Activated CD4-positive, alpha-beta T cell treated with anti-CD3 and anti-CD28 coated beads for 36 hours (primary cell): ENCODE measurements at places on chromosomes 3 and 15.
A peak's percentile ranks its signal among the peaks of the same experiment; 100 is the strongest.

DNA sequence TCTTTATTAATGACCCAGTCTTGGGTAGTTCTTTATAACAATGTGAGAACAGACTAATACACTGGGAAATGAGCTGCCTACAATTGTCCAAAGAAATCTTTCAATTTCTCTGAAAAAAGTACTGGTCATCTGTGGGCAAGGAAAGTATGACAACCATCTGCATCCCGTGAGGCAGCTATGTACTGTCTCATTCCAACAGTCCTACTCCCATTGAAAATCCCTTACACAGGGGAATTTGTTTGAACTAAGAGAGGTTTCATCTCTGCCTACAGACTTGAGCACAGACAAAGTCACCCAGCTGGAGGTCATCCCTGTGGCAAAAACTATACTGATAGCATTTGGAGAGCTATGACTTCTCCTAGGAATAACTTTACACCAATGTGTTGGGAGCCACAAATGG, 27.1 kb downstream of the SHC4 start:
- DNase-seq: no peak

GRCh38 chr3:113270068-113270467, 58.7 kb downstream of the BOC start:
- DNase-seq: no peak

- DNase-seq: no peak
These were observed 53.0 kb downstream of the RLBP1 start for GRCh38 chr15:89168316-89168833.

GRCh38 chr15:44584162-44584749, 47.3 kb downstream of the EIF3J start:
- peak; percentile 81 for DNase-seq

DNA sequence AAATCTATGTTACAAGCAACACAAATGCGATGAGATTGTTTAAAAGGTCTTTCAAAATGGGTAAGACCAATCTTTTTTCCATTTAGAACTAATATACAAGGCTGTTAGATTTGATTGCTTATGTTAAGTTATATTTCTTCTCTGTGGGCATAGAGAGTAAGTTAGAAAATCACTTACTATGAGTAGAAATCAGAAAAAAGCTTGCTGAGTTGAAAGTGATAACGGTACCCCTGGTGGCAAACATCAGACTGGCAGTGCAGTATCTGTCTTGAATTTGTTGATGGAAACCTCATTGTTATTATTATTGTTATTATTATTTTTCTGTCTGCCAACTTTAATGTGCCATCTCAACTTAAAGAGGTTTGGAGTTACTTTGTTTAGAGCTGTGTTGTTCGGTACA, 12.4 kb downstream of the CLDN11 start:
- DNase-seq: no peak

GRCh38 chr3:185631508-185632206, 45.6 kb downstream of the SENP2 start:
- DNase-seq: peak; percentile 16

DNA sequence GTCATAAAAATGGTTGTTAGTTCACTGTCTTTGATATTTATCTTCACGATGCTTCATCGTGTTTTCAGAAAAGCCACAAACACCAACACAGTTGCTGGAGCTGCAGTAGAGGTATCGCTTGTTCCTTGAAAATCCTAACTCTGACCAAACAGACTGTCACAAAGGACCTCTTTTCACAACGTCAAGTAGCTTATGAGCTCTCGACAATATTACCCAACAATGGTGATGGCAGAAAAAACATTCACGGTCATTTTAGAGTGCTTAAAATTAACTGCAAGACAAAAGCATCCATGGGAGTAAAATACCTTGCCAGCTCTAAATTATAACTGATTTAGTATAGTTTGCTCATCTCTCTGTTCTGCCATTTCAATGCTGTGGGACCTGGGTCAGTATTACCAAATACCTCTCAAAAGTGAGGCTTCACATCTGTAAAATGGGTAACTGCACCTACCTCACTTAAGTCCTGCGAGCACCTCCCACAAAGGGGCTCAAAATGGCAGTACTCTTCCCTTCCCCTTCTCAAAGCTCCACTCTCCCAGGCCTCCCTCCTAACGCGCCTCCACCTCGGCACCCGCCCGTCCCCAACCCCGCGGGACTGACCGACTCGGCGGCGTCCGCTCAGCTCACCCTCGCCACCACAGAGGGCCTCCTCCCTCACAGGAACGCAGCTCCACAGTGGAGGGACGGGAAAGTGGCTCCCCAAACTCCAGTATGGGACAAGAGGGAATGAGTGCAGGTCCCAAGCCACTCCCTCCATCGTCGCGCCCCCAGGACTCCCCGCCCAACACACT, 546 bp downstream of the TRIM59 start:
- no peak for DNase-seq

GRCh38 chr15:52683580-52683979, 4.4 kb upstream of the ATOSA start:
- no peak for DNase-seq

DNA sequence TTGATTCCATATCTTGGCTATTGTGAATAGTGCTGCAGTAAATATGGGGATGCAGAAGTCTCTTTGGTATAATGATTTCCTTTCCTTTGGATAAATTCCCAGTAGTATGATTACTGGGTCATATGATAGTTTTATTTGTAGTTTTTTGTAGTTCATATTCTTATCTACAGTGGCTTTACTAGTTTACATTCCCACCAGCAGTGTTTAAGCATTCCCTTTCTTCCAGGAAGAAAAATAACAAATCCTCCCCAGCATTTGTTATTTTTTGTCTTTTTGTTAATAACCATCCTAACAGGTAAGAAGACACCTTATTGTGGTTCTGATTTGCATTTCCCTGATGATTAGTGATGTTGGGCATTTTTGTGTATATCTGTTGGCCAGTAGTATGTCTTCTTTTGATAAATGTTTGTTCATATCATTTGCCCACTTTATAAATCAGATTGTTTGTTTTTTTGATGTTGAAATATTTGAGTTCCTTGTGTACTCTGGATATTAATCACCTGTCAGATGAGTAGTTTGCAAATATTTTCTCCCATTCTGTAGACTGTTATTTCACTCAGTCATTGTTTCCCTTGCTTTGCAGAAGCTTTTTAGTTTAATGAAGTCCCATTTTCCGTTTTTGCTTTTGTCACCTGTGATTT, 163.3 kb upstream of the THRB start:
- no peak for DNase-seq

DNA sequence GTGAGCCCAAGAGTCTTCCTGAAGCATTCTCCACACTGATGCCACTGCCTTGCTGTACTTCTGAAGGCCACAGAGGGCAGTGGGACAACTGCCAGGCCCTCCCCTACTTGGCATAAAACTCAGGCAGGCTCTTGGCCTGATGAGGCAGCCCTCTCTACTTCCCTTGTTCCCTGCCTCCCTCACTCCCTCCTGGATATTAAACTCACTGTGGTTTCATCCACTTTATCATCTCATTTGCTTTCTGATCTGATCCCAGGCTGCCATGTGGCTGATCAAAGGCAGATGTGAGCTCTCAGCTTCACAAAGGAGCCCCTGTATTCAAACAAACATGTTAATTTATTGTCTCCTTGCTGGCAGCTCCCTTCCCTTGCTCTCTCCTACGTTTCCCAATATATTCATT, 533.5 kb downstream of the IGSF11 start:
- no peak for DNase-seq

DNA sequence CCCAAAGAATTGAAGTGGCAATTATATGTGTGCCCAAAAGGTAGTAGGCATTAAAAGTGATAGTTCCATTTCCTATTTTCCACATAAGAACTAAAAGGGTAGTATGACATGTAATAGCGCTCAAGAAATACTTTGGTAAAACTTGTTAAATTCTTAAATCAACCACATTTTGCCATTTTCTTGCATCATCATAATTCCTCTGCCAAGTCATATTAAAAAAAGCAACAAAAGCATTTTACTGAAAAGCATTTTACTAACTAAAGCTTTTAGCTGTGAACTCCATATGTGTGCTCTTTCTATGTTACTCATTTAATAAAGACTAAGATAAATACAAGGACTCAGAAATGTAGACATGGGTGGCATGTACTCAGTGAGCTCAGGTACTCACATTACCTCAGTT, 70.1 kb downstream of the GPR160 start:
- DNase-seq: no peak

DNA sequence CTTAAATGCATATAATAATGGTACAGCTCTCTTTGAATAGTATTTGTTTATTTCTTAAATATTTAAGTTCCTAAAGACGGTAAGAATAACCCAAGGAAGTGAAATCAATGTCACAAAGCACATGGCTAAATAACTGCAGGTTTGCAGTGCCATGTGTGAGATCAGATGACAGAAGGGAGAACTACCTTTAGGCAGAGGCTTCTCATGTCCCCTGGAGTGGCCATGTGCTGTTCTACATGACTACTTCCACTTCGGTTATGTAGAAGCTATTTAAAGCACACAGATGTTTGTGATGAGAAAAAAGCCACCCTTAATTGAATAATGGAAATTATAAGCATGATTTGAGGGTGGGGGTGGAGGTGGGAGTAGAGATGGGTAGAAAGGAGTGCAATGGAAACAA, 109.1 kb downstream of the UBE3A start:
- DNase-seq: no peak

GRCh38 chr15:85178308-85178707, 196.7 kb downstream of the PDE8A start:
- DNase-seq: no peak

- no peak for DNase-seq
These were observed 351.4 kb downstream of the CNTN3 start for GRCh38 chr3:74263031-74263430.

DNA sequence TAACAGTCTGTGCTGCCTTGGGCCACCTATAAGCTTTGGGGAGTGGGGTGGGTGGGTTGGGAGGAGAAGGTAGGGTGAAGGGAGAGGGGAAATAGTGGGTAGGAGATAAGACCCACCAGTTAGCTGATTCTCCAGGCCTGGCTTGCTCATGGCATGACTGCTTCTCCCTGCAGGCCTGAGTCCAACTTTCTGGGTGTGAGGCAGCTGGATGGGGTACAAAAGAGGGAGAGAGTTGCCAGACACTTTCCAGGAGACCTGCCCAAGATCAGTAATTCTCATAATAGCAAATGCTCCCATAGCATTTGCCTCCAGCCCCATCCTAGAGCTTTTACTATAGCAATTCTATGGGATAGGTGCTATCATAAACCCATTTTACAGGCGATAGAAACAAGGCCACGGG, 7.7 kb downstream of the CGNL1 start:
- no peak for DNase-seq

- no peak for DNase-seq
These were observed 155.9 kb upstream of the BCL6 start for GRCh38 chr3:187900993-187901755.

DNA sequence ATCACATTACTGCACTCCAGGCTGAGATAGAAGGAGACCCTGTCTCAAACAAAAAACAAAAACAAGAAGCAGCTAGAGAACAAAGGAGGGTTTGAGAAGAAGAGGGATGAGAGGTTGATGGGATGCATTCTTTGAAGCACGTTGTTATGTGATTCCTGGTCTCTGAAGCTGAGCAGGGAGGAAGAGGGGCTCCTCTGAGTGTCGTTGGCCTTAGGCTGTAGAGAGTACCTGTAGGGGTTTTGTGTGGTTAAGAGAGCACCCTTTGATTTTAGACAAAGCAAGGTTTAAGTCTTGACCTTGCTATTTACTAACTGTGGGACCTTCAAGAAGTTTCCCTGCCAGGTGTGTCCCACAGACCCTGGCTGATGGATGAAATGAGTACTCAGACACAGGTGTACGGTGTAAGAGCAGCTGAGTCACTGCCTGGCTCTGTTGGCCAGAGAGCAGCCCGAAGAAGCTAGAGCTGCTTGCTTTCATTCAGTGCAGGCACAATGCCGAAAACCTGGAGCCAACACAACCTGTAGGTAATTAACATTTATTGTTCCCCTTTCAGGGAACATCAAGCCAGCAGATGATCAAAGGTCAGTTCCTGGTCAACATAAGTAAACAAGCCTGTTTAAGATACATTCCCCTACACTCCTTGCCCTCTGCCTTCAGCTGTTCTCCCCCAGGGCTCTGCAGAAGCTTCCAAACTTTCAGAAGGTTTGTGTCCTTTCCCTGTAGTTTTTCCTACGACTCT, 67.2 kb downstream of the LRRK1 start:
- no peak for DNase-seq

DNA sequence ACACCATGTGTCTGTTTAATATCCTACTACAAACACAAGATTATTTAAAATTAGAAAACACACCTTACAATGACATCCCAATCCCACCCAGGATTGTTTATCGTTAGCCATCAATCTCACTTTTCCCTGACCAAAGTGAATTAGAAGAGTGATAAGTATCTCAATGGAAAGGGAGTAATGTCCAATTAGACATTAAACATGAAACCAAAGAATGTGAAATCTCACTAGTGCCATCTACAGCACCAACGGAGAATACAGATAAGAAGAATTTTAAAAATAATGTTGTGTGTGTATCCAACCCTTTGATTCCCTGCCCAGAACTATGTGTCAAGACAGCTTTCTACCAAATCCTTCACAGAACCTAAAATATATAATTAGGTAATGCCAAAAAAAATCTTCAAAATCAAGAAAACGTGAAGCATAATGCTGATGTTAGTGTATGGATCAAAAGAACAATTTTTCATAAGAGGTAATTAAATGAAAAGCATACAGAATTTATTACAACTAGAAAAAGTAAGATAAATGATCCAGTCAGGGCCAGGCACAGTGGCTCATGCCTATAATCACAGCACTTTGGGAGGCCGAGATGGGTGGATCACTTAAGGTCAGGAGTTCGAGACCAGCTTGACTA, 64.2 kb downstream of the SCAPER start:
- DNase-seq: no peak

GRCh38 chr15:97692301-97693015, 268.0 kb upstream of the ARRDC4 start:
- DNase-seq: no peak

GRCh38 chr3:186220365-186220764, 111.5 kb upstream of the ETV5 start:
- DNase-seq: peak; percentile 50

DNA sequence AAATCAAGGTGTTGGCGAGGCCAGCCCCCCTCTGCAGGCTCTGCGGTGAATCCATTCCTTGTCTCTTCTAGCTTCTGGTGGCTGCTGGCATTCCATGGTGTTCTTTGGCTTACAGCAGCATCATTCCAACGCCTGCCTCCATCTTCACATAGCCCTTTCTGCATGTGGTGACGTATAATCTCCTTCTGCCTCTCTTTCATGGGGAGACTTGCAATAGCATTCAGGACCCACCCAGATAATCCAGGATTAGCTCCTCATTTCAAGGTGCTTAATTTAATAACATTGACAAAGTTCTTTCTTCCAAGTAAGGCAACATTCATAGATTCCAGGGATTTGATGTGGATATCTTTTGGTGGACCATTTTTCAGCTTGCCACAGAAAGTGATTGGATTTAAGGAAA, 35.8 kb downstream of the ISG20 start:
- DNase-seq: no peak
